ENCODE measurements at places on chromosomes 1 and 21.

DNA sequence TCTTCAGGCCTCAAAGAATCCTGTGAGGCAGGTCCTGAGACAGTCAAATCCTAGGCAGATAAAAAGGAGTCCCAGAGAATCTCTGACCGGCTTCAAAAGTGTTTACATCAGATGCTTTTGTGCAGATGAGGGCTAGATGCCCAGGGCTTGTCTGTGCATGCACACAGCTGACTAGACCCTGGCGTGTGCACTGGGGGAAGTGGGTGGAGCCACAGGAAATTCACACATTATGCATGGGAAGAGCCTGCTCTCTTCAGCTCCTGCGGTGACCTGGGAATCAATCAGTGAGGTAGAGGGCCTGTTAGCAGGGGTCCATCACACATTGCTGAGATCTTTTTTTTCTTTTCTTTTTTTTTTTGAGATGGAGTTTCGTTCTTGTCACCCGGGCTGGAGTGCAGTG is 36.6 kb upstream of the NHLH2 start:
- DNase-seq, result no peak

- DNase-seq, result peak; percentile 26
These were observed 5.8 kb downstream of the TTC13 start for GRCh38 chr1:230972855-230973271.

GRCh38 chr1:192445241-192445640 is 128.4 kb downstream of the RGS21 start:
- DNase-seq, result no peak

GRCh38 chr1:50369830-50370229 is 53.4 kb downstream of the DMRTA2 start:
- no peak for DNase-seq

DNA sequence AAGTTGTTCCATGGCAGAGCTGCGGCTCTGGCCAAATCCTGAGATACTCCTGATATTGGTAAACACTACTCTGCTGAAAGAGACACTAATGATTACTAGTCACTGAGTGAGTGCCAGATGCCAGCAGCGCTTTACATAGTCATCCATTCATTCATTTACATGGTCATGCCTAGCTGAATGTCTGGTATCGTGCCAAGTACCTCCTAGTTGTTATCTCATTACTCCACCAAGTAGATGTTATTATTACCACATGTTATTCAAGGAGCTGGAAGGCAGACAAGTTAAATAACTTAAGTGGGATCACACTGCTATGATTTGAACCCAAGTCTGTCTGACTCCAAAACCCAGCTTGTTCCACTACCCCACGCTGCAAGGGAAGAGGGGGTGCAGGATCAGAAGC is 4.7 kb downstream of the OLFML2B start:
- no peak for DNase-seq

All from activated naive CD4-positive, alpha-beta T cell treated with anti-CD3 and anti-CD28 coated beads, Interleukin-2, amount 50 U/mL, for 16 hours (primary cell).